ENCODE measurements at places on chromosomes 4 and X.

DNA sequence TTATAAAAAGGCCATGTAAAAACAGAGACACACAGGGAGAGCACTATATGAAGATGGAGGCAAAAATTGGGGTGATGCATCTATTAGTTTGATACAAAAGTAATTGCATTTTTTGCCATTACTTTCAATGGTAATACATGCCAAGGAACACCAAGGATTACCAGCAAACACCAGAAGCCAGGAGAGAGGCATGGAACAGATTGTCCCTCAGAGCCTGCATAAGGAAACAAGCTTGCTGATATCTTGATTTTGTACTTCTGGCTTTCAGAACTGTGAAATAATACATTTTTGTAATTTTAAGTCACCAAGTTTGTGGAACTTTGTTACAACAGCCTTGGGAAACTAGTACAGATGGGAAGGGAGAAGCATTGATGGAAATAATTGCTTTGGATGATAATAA is 45.6 kb upstream of the BOD1L1 start:
- no peak for DNase-seq

DNA sequence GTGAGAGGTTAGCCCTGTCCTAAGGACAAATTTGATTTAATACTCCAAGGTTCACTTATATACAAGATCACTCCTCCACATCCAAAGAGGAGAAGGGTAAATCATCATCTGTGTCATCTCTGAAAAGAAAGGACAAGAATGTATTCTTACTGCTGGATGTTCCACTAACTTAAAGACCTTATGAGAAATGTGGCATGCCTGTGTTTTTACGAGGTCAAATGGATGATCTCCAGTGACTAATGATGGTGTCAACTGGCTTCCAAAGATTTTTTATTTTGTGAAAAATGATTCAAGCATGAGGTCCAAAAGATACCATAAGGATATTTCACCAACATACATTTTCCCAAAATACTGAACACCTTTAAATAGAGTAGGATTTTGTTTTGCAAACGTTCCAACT is 143.4 kb downstream of the PTCHD1 start:
- no peak for DNase-seq

- DNase-seq, result no peak
These were observed 116.9 kb downstream of the RASL11B start for GRCh38 chr4:52979020-52979419.

DNA sequence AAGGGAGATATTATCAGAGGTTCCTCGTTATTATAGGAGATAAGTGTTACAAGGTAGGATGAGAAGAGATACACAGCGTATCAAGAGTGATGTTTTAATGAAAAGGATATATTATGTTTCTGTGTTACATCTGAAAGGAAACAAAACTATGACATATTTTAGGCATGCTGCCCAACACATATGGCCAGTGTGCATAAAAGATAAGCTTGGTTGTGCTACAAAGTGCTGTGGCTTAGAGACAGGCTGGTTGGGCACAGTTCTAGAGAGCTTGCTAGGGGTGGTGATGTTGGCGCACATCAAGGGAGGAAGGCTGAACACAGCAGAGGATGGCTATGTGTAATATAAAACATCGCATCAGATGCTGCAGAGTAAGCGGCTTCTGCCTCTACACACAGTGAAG is 42.4 kb downstream of the TRAM1L1 start:
- no peak for DNase-seq

DNA sequence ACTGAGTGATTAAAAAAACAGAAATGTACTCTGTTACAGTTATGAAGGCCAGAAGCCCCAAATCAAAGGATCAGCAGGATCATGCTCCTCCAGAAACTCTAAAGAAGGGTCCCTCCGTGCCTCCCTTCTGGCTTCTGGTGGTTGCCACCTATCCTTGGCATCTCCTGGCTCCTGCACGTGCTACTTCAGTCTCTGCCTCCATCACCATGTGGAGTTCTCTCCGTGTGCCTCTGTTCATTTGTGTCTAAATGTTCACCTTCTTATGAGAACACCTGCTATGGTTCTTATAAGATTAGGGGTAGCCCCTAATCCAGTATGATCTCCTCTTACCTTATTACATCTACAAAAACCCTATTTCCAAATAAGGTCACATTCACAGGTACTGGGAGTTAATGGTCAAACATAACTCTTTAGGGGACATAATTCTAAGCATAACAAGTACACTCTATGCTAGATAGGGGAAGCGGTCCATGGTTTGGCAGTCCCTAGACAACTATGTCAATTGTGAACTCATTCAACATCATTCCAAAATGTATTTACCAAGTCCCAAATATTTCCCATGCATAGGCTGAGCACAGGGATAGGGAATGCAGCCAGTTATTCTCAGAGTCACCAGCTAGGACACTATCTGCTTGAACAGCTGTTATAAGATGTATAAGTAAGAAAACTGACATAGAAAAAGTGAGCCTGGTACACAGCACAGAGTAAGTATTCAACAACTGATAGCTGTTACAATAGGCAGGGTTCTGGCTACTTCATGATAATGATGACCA is 295.5 kb upstream of the BOD1L1 start:
- no peak for DNase-seq

GRCh38 chrX:49082271-49082871 is 2.7 kb upstream of the WDR45 start:
- no peak for DNase-seq

DNA sequence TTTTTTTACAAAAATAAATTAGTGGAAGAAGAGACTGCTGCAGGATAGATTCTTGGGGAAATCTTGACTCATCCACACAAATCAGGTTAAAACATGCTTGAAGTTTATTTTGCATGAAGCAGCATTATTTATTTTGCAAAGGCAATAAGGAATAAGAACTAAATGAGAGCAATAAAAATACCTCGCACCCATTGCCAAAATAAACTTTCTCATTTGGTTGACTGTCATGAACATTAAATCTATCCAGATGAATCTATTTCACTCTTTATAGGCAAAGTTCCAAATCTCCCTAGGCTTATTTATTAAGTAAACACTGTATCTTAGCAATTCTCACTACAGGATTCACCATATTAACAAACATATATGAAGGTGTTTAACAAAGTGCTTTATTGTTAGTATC is 58.9 kb downstream of the HOPX start:
- DNase-seq, result no peak

Data from NCI-H774 (cell line).